Immature natural killer cell (primary cell): ENCODE measurements at places on chromosomes 2 and 18. TPM values are rescaled to one million over a fixed set of nuclear protein-coding genes. Genes with fewer than 3 reads are reported as not detected.

The CYP27A1 gene
- 0.34 TPM for polyA plus RNA-seq

DNA sequence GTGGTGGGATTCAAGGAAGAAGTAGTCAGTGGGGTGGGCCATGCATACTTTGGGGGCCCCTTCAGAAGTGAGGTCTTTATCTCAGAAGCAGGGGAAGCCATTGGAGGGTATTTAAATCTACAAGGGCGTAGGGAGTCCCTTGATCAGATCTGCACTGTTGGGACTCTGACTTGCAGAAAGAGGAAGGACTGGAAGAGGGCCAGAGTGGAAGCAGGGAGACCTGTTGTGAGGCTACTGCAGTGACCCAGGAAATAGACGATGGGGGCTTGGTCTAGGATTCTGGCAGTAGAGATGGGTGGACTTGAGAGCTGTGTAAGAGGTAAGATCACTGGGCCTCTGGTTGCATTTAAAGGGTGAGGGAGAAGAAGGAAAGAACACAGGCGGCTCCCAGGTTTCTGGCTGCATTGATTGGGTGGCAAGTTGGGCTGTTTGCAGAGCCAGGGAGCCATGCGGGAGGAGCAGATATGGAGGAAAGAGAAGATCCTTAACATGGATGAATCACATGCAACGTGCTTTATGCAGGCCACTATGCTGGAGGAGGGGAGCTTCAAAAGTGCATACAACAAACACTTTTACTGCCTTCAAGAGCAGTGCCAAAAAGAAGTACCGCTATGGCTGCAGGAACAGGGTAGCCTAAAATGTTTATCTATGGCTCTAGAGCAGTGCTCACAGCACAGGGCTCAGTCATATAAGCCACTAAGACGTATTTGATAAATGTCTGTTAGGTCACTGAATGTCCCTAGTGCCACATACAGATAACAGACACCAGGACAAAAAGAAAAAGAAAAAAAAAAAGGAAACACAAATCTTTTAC lies 2.3 kb downstream of the SFXN5 start:
- DNase-seq: no peak

The CXCR1 gene
- polyA plus RNA-seq: 13.0 TPM

The DPP10 gene
- polyA plus RNA-seq: not detected

- DNase-seq: no peak
Observed at GRCh38 chr2:119475225-119475856, 43.7 kb downstream of the TMEM37 start.

- no peak for DNase-seq
Observed at GRCh38 chr2:63876311-63876710, 34.6 kb downstream of the UGP2 start.

DNA sequence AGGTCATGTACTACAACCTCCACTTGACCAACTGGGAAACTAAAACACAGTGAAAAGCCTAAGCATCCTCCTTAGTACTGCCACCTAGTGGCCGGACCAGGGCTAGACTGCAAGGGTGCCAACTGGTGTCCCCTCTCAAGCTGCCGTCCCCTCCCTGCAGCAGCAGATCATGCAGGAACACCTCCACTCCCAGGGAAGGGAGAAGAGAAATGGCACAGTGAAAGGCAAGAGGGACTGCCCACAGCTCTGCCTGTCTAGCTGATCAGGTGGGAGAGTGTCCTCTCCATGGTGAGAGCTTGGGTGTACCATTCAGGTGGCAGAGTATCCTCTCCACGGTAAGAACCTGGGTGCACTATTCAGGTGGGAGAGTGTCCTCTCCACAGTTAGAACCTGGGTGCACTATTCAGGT lies 78.1 kb downstream of the AAK1 start:
- DNase-seq: peak; percentile 57

- DNase-seq: no peak
Observed at GRCh38 chr18:73118121-73118816, 250.5 kb upstream of the NETO1 start.

GRCh38 chr2:171824086-171824485 lies 70.0 kb downstream of the SLC25A12 start:
- no peak for DNase-seq
